Bronchial epithelial cell (primary cell): ENCODE measurements at places on chromosomes 13 and 19.

DNA sequence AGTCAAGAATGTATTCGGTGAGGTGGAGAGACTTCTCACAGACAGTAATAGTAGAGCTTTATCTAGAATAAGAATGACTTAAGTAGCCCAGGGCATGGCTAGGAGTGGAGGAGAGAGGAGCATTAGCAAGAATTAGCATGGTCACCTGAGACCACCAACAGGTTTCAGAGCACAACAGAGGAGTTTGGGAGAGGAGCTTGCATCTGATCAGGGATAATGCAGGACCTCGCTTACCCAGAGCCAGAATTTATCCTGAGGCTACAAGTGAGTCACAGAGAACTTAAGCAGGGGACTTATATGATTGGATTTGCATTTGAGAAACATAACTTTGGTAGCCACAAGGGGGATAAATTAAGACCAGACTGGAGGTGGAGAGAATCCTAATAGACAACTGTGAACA, 102.1 kb upstream of the FNDC3A start:
- DNase-seq, result peak; percentile 70

DNA sequence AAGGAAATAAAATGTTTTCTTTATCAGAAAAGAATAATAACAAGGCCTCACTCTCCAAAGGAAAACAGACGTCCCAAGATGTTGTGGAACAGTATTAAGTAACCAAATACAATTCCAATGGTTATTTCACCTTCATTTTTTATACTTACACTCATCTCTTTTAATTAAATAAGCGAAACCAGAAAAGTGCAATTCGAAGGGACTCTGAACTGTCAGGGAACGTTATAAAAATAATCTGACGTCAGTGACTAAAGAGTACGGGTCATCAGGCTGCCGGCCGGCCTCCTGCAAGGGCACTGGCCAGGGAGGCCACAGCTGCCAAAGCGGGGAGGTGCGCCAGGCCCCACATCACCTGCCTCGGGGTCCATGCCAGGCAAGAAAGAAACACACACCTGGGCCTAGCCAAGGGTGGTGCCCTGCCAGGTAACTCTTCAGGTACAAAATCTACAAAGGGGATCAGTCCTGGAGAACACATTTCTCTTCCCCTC, 61.2 kb downstream of the CDADC1 start:
- no peak for DNase-seq

- DNase-seq, result no peak
Observed at GRCh38 chr19:32692727-32693061, 1.1 kb downstream of the NUDT19 start.

DNA sequence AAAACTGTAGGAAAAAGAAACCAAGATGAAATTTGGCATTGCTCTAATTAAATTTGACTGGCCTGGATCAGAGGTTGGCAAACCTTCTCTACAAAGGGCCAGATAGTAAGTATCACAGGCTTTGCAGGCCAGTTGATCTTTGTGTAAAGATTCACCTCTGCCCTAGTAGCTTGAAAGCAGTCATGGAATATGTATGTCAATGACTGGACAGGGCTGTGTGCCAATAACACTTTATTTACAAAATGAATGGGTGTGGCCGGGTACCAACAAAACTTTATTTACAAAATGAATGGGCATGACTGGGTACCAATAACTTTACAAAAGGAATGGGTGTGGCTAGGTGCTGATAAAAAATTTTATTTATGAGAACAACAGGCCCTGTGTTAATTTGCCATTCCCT, 20.0 kb downstream of the SIN3B start:
- peak; percentile 83 for DNase-seq

GRCh38 chr19:10685210-10685609, 16.0 kb upstream of the QTRT1 start:
- DNase-seq, result no peak

DNA sequence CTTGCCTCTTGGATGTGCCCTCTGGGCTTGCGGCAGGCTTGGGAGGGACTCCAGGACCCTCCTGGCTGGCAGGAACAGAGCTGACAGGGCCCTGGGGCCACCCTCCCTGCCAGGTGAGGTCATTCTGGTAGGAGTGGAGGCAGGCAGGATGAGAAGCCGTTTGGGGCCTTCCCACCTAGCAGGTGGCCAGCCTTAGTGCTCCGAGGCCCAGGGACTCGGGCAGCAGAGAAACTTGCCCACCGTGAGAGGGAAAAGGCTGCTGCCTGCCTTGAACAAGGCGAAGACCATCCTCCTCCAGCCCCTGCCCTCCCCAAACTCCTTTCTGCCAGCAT, 8.5 kb downstream of the RFX1 start:
- DNase-seq, result no peak

DNA sequence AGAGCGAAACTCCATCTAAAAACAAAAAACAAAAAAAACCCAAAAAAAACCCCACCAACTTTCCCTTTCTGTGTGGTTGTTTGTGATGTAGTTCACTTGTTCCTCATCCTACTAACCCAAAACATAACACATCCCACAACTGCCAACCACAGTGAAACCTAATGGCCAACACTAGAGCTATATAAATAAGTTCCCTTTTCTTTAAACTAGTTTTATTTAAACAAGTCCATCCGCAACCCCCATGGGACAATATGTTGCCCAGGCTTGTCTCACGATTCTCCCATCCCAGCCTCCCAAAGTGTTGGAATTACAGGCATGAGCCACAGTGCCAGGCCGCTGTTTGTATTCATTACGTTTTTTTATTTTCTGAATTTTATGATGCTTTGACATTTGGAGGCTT, 71.2 kb upstream of the ADGRE5 start:
- no peak for DNase-seq

DNA sequence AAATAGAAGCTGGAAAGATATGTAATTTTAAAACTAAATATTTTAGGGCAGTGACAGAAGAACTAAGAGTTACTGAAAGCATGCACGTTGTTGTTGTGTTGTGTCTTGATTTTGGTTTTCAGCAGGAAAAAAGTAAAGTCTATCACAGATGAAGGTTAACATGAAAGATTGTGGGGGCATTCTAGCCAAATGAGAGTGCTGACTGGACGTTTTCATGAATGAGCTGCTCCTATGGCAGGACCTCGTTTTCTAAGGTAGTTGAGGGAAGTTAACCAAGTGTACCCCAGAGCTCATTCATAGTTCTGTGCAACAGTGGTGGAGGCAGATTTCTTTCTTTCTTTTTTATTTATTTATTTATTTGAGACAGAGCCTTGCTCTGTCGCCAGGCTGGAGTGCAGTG, 194.6 kb upstream of the IRS2 start:
- no peak for DNase-seq
